ELR (cell line): ENCODE measurements at places on chromosomes 13 and 19.
A peak's percentile ranks its signal among the peaks of the same experiment; 100 is the strongest.

DNA sequence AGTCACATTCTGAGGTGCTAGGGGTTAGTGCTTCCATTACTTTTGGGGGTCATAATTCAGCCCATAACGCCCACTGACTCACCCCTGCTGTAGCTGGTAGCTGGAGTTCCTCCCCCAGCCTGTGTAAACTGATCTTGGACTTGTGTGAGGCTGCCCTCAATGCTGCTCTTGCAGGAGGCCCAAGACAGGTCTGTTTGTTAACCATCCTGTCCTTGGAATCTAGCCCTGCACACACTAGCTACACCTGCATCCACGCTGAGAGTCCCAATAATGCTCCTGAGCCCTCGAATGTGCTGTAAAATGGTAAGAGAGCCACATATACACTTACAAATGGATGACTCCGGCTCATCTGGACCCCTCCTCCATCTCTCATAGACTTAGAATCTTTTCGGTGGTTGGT lies 9.6 kb downstream of the LRCH1 start:
- DNase-seq: no peak

- DNase-seq: no peak
Measured at GRCh38 chr19:32104153-32104849, 241.1 kb upstream of the ZNF507 start.

GRCh38 chr13:21123956-21124355 lies 52.4 kb downstream of the SKA3 start:
- DNase-seq: no peak

DNA sequence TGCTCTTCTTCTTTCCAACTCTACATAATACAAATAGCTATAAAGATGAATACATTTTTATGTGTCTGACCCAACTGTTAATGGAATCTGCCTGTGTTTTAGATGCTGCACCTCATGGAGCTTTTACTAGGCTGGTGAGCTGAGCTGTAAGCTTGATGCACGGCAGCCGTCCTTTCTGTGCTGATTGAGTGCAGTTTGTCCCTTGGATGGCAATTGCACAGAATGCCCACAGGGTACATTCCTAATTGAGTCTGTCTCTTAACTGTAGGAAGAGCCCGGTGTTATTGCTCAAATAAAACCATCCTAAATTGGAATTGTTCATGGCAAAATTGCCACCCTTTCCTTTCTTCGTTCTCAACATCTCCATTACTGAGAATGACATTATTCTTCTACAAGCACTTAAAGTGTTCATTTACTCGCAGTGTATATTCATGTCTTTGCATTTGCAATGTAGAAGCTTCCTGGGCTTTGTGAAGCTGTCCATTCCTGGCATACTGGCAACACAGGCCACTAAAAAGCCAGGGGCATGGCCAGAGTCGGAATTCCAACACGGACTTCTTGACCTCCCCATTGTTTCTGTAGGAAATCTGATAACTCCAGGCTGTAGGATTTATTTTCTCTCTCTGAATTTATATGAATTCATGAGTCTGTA lies 85.8 kb downstream of the SLC10A2 start:
- DNase-seq: no peak

- DNase-seq: no peak
Measured at GRCh38 chr13:37486171-37486681, 112.3 kb downstream of the POSTN start.

GRCh38 chr13:26280295-26280694 lies 26.4 kb downstream of the CDK8 start:
- peak; percentile 83 for DNase-seq

DNA sequence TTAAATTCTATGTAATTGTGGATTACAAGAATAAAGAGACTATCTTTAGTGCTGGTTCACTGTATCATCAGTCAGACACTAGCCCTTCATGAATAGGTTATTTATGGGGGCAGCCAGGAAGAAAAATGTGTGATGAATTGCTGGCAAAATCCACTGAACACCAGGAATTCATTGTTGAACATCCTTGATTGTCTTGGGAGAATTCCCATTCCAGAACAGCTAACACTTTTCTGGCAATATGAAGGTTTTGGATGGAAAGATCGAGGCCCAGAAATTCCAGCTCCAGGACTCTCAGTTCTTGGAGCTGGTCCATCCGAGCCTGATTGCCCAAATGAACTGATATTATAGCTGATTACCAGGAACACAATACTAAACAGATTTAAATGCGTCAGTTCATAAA lies 11.5 kb upstream of the SPART start:
- DNase-seq: no peak

GRCh38 chr19:58563034-58563573 lies 4.7 kb upstream of the UBE2M start:
- DNase-seq: no peak

GRCh38 chr13:24192057-24192810 lies 31.7 kb downstream of the SPATA13 start:
- DNase-seq: no peak

DNA sequence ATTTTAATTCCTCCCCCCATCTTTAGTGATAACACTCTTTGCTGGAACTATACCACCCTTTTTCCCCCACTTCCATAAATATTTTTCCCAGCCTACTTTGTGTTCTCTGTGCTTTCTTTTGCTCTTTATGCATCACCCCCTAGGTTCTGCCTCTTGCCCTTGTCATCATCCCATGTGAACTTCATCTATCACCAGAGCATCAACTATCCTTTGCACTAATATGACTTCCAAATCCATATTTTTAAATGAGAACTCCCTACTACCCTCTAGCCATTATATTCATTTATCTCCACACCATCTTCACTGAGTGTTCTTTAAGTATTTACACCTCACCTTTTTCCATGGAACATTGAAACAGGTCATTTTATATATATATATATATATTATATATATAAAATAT lies 452.7 kb downstream of the FOXO1 start:
- DNase-seq: no peak

DNA sequence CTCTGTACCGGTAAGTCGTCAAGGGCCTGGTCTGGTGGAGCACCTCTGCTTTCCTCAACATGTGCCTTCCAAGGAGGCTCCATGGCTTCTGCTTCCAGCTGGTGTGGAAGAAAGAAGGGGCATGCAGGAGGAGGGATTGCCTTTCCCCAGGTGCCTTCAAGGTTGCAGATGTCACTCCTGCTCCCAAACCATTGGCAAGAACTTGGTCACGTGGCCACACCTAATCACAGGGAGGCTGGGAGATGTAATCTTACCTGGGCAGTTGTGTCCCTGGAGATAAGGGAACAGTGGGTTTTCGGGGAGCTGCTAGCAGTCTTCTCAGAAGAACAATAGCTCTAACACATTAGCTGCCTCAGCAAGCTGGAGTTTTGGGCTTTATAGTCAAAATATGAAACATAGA lies 9.7 kb upstream of the GPR18 start:
- no peak for DNase-seq

- no peak for DNase-seq
Measured at GRCh38 chr19:41578886-41579285, 2.9 kb downstream of the CEACAM21 start.

DNA sequence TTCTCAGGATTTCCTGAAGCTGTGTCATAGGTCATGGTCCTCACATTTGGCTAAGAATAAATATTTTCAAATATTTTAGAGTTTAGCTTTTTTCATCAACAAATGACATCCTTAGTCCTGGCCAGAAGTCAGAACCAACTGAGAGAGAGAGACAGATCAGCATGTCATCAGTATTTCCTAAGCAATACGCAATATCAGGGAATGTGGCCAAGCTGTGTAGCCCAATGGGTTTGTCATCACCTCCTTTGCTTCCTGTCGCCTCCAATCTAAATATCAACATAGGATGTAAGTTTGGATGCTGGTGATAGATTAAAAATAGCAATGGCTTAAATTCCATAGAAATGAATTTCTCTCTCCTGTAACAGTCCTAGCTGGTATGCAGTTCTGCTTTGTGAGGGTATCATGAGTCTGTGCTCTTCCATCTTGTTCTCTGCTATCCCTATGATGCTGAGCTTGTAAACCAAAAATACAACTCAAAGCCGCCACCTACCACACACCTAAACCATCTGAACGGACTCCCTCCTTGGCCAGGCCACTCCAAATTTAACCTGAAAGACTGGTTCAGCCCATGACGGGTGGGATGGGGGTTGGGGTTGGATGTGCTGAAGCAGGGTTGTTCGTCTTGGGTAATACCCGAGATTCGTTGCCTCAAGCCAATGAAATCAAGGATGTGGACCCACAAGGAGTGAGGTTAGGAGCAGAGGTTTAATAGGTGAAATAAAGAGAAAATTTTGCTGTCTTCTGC lies 10.0 kb upstream of the IGSF23 start:
- peak; percentile 94 for DNase-seq

DNA sequence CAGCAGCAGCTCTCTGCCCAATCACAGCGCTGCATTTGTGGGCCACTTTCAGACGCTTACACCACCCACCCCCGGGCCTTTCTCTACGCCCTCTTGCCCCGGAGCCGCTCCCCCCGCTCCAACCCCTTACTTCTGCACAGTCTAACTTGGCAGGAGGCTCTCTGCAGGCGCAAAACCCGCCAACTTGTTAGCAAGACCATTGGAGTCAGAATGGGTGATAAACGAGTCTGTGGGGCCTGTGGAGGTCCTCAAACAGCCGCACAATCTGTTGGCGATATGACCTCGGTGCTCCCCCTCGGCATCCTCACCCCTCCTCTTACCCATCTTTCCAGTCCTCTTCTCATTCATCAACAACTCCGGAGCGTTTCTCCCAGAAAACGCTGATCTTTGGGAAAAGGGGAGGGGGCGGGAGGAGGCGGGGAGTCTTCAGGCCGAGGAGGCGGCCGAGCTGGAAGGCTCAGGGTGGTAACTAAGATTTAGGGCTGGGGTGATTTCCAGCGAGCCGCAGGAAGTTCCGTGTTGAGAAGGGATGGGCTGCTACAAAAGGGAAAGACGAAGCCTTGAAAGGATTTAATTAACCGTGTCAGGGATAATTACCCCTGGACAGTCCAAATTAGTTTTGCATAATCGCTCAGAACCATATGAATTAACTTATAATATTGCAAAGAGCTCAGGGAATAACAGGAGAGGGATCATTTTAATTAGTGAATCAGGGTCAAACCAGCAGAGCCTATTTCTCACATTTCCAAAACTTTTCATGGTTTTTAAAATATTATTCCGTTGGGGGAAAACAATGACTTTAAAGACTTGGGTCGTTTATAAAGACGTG lies 4.1 kb downstream of the SOX21 start:
- DNase-seq: no peak

DNA sequence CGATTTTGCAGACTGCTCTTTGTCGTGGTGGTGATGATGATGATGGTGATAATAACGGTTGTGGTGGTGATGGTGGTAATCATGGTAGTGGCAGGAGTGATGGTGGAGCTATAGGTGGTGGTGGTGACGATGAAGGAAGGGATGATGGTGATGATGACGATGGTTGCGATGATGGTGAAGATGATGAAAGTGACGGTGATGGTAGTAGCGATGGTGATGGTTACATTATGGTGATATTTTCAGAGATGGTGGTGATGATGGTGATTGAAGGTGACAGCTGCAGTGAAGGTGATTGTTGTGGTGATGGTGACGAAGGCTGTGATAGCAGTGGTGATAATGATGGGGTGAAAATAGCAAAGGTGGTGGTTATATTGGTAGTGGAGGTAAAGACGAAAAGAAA lies 2.1 kb upstream of the ADGRE3 start:
- DNase-seq: no peak

GRCh38 chr19:18449552-18449951 lies 11.6 kb upstream of the ISYNA1 start:
- DNase-seq: no peak

GRCh38 chr19:861756-862580 lies 2.5 kb downstream of the CFD start:
- peak; percentile 38 for DNase-seq

DNA sequence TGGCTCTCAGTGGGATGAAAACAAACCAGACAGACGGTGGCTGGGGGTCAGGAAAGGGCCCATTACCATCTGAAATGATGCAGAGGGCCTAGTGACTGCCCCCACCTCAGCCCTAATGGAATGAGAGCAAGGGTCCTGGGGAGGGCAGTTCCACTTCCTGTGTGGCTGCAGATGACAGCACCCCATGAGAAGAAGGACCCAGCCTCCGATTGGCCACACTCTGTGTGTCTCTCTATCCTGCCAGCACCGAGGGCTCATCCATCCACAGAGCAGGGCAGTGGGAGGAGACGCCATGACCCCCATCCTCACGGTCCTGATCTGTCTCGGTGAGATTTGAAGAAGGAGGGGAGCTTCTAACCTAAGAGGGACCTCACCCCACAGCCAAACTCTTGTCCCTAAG lies 498 bp downstream of the LILRB1 start:
- no peak for DNase-seq

DNA sequence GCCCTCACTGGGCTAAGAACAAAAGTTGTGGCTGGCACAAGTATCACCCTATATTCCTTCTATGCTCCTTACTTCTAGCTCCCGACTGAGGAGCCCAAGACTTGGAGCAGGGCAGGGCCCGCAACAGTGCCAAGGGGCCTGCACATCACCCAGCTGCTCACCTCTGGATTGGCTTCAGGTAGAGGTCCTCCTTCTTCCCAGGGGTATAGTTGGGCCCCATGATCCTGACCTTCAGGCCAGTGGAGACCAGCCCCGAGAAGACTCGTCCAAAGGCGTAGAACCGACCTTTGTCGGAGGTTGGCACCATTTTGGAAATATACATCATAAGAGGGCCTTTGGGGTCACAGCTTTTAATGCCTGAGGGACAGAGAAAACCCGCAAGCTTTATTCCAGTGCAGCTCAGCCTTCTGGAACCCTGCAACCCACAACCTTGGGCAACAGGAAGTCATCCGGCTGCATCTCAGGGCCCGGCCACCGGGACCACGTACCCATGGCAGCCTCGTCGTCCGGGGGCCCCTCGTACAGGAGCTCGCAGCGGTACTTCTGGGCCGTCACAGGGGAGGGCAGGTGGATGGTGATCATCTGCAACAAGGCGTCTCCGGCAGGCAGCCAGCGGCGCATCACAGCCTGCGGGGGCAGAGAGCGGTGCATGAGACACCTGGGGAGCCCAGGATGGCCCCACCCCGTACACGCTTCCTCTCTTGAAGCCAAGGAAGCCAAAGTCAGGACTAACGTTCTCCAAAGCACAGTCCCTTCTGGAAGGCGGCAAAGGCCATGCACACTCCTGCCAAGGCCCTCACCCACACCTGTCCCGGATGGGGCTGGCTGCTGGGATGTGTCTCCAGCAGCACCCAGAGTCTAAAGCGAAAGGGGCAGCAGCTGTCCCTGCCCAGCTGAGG lies 4.7 kb downstream of the EEF2 start:
- no peak for DNase-seq

DNA sequence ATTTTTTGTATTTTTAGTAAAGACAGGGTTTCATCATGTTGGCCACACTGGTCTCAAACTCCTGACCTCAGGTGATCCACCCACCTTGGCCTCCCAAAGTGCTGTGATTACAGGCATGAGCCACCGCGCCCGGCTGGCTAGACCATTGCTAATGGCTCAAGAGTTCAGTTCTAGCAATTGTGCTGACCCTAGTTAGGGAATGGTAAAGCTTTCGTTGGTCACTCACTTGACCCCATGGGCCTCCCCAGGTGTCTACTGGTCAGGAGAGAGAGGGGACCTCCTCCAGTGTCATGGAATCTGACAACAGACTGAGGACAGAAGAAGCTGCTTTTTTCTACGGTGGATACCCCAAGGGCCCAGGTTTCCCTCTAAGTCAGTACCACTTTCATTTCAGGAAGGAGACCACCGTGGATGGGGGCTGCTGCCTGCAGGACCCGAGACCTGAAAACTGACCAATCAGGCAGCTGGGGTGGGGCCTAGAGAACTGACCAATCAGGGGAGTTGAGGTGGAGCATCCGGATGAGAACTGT lies 575 bp upstream of the ZNF556 start:
- DNase-seq: no peak
